Activated gamma-delta T cell treated with Interleukin-2 at 50 U/mL for 16 hours (primary cell): ENCODE measurements at places on chromosomes 16 and 17.
A peak's percentile ranks its signal among the peaks of the same experiment; 100 is the strongest.

DNA sequence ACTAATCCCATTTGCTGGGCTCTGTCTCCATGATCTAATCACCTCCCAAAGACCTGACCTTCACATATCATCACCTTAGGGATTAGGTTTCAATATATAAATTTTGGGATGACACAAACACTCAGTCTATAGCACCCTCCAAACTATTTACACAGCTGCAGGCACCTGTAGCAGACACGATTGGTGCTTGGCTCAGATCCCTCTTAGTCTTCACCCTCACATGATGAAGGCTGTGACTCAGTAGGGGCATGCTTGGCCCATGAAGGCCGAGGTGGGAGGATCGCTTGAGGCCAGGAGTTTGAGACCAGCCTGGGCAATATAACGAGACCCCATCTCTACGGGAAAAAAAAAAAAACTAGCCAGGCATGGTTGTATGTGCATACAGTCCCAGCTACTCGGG, 73.5 kb downstream of the HS3ST2 start:
- no peak for DNase-seq

GRCh38 chr16:50146479-50147435, 6.3 kb upstream of the TENT4B start:
- DNase-seq, result no peak

GRCh38 chr16:76665571-76666275, 388.5 kb downstream of the CNTNAP4 start:
- DNase-seq, result no peak

DNA sequence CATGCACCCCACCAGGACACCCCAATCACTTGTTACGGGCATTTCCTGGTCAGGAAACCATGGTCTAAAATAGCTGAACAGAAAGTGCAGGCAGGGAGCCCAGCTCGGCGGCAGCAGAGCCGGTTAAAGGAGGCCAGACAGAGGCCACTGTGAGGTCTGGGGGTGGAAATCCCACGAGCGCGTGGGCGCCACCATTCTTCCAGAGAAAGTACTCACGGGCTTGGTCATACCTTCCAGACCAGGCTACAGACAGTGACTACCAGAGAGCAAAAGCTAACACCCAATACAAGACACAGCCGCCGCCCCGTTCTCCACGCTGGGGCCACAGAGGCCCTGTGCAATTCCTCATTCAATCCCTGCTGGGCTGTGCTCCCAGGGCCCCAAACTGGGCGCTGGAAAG, 11.9 kb downstream of the CEP131 start:
- no peak for DNase-seq

DNA sequence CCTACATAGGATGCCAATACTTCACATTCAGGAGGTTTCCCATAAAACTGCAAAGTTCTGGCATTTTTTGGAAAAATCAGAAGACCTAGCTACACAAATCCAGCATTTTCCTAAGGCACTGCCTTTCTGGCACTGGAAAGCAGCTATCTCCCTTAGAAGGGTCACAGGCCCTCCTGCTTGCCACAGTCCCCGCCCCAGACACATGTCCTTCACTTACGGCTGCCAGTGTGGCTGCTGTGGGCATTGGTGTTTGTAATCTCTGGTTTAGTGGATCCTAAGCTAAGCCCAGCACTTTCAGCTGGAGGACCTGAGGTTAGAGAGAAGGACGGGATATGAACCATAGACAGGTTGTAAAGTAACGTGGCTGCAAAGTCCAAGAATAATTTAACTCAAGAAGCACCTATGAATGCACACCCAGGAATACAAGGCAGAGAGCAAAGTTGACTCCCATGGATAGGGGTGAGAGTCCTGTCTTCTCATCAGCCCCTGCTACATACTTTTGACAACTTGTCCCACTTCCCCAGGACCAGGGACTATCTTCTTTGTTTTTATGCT, 100.0 kb downstream of the XYLT1 start:
- no peak for DNase-seq

DNA sequence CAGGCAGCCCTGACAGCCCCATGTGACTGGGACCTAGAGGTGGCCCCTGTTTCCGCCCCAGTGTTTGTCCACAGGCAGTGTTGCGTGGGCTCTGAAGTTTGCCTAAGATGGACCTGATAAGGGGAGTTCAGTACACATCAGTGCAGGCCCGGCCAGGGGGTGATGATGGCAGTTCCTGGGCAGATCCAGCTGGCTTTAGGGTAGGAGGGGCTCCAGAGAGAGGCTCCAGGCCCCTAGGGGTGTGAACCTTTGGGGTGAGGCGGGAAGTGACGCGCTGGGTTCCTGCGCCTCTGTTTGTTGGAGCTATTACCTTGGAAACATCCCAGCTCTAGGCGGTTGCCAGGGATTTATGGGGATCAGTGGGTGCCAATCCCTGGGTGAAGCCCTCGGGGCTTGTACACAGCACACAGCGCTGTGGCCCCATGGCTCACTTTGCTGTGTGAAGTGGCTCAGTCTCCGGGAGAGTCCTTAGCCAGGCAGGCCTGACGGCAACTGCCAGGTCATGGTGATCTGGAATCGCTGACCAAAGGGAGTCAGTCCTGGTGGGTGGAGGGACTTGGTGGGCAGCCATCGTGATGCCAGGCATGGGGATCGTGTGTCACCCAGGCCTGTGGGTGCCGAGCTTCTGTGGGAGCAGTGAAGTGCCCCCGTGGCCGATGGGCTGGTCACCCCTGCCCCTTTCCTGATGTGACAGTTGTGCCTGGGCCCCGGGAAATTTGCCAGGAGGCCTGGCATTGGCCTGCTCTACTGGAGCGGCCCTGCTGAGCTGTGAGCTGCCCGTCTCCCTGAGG, 146.1 kb downstream of the SEC14L1 start:
- no peak for DNase-seq

DNA sequence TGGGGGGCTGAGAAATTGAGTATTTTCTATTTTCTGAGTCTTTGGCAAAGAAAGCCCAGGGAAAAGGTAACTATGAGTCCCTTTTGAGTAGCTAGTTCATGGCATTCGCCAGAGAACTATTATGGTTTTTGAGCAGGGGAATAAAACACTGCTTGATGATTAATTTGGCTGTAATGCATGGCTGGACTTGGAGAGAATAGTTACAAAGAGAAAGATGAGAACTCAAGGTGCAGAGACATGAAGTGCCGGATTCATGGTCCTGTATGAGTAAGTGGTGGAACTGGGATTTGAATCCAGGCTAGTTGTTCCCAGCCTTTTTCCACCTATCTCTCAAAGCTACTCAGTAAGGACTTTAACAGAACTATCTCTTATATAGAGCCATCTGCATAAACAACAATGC, 266.6 kb downstream of the CA10 start:
- DNase-seq, result no peak

DNA sequence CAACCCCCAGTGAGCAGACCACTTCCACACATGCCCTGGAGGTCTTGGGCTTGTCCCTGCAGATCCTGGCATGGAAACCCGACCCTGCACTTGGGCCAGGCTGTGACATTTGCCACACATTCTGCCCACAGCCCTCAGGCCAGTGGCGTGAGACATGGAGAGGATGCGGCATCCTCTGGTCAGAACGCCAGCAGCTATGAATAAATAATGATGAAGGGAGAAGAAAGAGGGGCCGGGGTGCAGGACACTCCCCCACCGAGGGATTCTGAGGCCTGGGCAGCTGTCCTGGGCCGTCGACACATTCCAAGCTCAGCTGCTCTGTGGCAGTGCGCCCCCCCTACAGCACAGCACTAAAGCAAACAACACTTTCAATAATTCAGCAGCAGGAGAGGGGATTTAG, 148.8 kb downstream of the ENGASE start:
- DNase-seq, result no peak

- DNase-seq, result no peak
These were observed 400 bp downstream of the HCFC1R1 start for GRCh38 chr16:3023415-3023668.

GRCh38 chr16:79835194-79835593, 234.7 kb upstream of the MAF start:
- DNase-seq, result no peak

DNA sequence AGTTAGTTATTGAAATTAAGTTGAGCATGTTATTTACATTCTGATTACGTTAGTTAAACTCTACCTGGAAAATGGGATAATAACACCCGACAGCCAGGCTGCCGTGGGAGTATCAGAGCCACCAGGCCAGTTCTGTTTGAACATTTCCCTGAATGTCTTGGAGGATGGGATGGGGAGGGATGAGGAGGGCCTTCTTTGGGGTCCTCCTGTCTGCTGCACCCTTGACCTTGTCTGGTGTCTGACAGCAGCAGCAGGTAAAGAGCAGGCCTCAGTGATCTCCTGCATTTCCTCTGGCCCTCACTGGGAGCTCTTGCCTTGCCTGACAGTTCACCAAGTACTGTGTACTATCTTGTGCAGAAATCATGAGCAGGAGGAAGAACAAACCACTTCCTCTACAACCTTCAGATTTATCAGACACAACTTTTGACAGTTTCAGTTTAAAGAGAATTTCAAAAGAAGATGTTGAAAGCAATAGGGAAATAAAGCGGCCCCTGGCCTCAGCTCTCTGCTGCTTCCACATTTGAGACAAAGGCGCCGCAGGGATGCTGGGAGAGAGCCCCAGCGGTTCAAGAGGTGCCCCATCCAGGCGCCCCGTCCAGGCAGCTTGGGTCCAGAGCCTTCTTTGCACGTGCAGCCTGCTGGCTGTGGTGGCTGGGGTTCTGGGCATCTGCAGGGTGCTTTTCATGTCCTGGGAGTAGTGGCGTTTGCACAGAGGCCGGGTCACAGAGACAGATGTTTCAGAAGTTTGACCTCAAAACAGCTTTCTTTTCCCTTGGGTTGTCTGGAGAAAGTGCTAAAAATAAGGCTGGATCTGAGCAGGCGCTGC, 25.3 kb downstream of the CMIP start:
- peak; percentile 26 for DNase-seq

DNA sequence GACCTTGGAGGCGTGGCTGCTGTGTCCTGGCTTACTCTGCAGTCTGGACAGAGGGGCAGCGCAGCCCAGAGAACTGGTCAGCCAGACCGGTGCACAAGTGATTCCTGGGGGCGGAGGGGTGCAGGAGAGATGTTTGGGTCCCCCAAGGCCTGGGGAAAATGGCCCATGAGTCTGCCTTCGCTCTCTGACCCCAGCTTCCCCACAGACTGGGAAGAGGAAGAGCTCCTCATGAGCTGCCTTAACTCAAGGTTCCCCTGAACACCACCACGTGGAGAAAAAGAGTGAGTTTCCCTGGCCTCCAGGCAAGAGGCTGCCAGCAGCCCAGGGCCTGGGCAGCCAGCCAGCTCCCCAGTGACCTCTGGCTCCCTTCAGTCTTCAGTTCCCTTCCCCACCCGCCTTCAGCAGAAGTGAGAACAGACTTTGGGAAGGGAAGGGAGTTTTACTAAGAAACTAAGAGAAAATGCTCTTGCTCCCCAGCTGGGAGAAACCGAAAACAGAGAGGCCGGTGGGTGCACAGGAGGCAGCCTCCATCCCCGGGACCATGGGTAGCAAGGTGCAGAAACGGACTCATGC, 2.0 kb upstream of the C17orf99 start:
- DNase-seq, result no peak

DNA sequence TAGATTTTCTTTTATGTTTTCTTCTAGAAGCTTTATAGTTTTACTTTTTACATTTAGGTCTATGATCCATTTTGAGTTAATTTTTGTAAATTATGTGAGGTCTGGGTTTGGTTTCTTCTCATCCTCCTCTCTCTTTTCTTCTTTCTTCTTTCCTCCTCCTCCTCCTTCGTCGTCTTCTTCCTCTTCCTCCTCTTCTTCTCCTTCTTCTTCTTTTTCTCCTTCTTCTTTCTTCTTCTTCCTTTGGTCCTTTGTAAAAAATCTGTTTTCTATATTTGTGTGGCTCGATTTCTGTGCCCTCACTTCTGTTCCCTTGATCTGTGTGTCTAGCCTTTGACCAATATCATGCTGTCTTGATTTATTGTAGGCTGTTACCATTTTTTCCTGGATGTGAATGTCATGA, 5.0 kb upstream of the SLC25A35 start:
- no peak for DNase-seq

GRCh38 chr16:53041320-53042051, 11.2 kb downstream of the CHD9NB start:
- DNase-seq, result no peak

DNA sequence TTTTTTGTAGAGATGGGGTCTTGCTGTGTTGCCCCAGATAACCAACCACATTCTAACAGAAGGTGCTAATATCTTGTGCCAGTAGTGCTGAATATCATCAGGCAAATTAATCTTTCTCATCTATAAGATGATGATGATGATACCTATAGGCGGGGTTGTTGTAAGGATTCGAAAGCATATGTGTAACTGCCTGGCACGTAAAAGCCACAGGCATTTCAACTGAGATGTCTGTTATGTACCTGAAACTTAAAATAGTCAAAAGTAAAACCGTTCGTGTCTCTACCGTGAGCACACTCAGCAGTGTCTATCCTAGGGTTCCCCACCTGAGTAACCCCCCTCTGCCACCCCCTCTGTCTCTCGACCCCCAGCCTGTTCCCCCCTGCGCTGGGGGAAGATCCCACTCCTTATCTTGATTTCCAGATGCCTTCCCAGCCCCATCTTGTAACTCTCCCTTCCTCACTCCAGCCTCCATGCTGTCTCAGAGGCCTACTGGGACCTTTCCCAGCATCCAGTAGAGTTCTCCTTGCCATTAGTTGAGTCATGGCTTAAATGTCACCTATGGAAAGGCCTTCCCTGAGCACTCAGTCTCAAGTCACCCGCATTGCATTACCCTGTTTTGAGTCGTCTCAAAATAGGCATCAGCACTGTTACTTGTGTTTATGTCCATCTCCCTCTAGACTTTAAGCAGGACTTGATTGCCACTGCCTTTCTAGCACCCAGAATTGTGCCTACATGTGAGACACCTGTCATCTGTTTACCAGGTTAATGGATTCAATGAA, 34.1 kb downstream of the CDRT15 start:
- DNase-seq, result no peak

GRCh38 chr16:2420035-2420434, 9.2 kb upstream of the CCNF start:
- no peak for DNase-seq

GRCh38 chr16:19167710-19168370, at the start of gene SYT17:
TSS of gene SYT17 (plus strand) at chr16:19168240. CDS start at chr16:19168647, 407 bp downstream.
- no peak for DNase-seq

GRCh38 chr17:36535669-36536081, 888 bp downstream of the PIGW start:
- DNase-seq, result no peak

GRCh38 chr17:71032746-71033273, 863.5 kb downstream of the KCNJ2 start:
- DNase-seq, result no peak

DNA sequence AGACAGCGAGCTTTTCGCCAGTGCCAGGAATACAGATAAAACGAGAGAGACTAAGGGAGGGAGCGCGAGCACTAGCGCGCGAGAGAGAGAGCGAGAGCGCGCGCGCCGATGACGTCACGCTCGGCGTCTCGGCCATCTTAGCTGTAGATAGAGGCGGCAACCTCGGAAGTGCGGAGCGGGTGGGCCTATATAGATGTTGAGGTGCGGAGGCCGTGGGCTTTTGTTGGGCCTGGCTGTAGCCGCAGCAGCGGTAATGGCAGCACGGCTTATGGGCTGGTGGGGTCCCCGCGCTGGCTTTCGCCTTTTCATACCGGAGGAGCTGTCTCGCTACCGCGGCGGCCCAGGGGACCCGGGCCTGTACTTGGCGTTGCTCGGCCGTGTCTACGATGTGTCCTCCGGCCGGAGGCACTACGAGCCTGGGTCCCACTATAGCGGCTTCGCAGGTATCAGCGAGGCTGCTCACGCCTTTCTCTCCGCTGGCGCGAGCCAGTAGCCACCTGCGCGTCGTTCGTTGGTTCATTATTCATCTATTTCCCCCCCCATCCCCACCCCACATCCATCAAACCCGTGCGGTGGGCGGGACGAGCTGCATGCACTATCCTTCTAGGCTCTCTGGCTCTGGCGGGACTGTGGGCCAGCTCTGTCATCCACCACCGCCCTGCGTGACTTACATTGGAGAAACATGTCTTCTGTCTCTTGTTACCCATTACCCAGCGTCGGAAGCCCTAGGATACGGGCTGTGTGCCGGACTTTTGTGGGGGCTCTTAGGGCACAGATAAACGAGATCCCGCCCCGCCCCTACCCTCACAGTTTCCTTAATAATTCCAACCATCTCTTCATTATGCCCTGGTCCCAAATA, 795 bp downstream of the CYB5D2 start:
- peak; percentile 89 for DNase-seq
